ENCODE measurements at places on chromosomes 1 and 21.

- peak; percentile 70 for DNase-seq
Measured at GRCh38 chr1:10494754-10495474, 20.2 kb downstream of the PEX14 start.

- no peak for DNase-seq
Measured at GRCh38 chr1:184065559-184065958, 14.0 kb downstream of the TSEN15 start.

GRCh38 chr1:160361814-160362167, 5.1 kb upstream of the NHLH1 start:
- no peak for DNase-seq

DNA sequence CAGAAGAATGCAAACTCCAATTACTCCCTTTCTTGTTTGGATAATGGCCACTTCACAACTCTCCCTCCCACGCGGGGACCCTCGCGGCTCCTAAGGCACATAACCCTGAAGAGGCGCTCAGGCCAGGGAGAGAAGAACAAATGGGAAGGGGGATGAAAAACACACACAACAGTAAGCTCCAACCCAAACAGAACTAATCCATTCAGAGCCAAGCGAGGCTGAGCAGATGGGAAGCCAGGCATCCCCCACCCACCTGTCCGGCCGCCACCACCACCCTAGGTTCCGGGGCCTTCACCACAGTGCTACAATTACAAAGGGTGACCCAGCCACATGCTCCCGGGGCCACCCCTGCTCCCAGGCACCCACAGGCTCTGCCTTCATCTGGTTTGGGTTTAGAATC, 101.5 kb downstream of the MRPL37 start:
- DNase-seq, result no peak

GRCh38 chr1:236720611-236721010, 34.3 kb downstream of the ACTN2 start:
- no peak for DNase-seq

GRCh38 chr1:19426294-19427086, 58.8 kb downstream of the CAPZB start:
- no peak for DNase-seq

DNA sequence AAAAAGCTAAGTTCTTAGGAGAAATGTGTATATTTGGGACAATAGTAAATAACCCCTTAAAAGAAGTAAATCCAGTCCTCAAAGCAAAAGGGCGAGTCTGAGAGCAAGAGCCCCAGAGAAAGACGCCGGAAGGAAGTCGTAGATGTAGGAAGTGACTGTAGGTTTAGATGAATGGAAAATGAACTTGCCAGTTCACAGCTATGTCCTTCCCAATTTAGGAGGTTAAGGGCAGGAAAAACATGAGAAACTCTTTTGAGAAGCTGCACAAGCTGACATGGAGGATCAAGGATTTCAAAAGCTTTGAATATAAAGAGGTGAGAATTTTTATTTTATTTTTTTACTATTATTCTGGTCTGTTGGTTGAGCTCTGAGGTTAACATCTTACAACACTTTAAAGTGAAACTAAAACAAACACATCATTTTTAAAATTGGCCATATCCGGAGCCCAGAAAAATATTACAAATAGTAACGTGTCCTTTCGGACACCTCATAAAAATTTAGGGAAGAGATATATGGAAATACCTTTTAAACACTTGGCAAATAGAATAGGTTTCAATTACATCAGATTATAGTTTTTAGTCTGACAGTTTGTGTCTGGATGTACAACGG, 1178.6 kb downstream of the MRPL39 start:
- no peak for DNase-seq

DNA sequence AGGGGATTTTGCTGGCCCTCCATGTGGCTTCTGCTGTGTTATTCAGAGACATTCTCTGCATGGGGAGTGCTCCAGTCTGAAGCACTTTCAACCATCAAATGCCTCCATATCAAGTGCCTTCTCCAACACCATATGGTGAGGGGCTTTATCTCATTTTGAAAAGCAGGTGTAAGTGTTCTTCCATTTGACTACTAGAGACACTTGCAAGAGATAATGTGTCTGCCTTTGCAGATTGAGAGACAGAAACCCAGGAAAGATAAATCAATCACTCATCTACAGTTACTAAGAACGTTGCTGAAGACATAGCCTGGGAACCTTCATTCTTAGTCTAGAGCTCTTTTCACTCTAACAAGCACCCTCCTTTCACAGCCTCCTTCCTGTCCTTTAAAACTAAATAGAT, 29.5 kb upstream of the REG4 start:
- no peak for DNase-seq

- DNase-seq, result no peak
Measured at GRCh38 chr1:180623579-180624347, 8.1 kb upstream of the XPR1 start.

GRCh38 chr1:24293392-24294227, 25.5 kb upstream of the GRHL3 start:
- DNase-seq, result no peak

GRCh38 chr1:162847839-162848453, 13.0 kb downstream of the CCDC190 start:
- DNase-seq, result peak; percentile 37

DNA sequence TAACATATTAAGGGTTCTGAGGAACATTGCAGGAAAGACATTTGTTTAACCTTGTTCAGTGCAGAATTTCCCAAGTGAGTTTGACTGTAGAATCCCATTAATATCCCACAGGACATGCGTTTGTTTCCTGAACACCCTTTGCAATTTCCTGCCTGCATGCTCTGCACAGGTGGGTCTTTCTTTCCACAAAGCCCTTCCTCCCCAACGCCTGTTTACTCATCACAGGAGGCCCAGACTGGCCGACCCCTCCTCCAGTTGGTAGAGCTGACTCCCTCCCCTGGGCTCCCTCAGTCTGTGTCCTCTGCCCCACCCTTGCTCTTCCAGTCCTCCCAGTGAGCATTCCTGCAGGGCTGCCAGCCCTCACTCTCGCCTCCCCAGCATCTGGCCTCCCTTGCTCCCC, 47.5 kb upstream of the CTPS1 start:
- no peak for DNase-seq

DNA sequence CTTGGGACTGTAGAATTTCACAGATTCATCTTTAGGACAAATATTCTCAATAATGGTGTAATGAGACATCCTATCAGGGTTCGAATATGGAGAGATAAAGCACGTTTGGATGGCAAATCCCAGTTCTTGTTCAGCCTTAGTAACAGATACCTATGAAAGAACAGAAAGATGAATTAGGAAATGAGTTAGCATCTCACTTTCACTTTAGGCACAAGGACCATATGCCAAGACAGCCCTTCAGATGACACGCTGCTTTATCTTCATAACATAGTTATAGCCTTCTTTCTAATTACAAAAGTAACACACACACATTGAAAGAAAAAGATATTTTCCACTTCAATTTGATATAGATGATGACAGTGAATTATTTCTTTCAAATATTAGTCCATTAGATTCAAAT, 173.6 kb downstream of the TGFBR3 start:
- no peak for DNase-seq

- no peak for DNase-seq
Measured at GRCh38 chr1:112925015-112925414, 31.0 kb downstream of the SLC16A1 start.

GRCh38 chr1:29674627-29675326, 438.5 kb downstream of the PTPRU start:
- DNase-seq, result no peak

GRCh38 chr1:209837671-209838070, 9.9 kb downstream of the UTP25 start:
- no peak for DNase-seq

DNA sequence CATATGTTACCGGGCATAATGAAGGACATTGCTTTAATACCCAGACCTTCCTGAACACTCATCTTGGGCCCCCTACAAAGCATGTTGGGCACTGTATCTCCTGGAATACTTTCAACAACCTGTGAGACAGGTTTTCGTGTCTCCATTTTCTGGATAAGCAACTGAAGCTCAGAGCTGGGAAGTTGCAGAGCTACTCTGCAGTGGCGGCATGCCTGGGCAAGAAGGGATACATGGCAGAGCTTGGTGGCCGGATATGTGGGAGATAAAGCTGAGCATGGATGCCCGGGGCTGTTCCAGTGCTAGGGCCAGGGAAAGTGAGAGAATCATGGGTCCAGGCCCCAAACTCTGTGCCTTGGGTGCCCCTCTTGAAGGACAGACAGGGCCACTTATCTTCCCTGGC, 71.6 kb upstream of the KCND3 start:
- DNase-seq, result no peak

DNA sequence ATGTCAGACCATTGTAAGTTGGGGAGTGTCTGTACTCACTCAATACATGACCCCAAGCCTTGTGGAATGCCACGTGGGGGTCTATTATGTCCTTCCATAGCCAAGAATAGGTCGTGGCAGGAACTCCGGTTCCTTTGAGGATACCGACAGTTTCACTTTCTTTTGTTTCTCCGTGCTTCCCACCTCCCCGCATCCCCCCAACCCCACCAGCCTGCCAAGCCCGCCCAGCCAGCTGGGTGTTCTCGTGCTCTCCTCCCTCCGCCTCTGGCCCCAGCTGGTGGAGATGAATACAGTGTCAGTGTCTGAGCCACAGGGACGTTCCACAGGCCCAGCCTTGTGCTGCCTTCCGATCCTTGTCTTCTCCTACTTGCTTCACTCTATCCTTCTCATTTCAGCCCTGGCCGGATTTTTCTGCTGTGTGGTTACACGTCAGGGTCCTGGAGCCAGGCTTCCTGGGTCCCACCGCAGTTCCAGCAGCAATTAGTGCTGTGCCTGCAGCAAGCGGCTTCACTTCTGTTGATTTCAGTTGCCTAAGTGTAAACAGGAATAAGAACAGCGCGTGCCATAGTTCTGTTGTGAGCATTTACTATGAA, 4.1 kb upstream of the AGTRAP start:
- DNase-seq, result no peak

GRCh38 chr1:228045871-228046270, 36.6 kb upstream of the ARF1 start:
- no peak for DNase-seq

- DNase-seq, result no peak
Measured at GRCh38 chr1:20476265-20477038, 9.6 kb downstream of the CAMK2N1 start.

DNA sequence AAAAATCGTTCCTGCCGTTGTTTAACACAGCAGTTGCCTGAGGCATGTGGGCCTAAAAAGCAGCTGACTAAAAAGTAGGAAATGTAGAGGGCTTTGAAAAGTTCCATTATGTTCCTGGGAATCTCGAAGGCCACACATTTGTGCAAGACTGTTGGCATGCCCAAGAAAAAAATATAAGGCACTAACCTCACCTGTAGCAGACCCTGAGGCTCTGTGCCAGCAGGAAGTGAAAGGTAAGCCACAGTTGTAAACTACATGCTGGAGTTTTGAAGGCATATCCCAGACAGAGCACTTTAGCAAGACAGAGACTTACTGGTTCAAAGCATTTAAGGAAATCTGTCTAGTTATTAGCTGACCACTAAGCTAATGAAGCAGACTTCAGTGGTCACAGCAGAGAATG, 52.7 kb downstream of the TRMT1L start:
- no peak for DNase-seq

DNA sequence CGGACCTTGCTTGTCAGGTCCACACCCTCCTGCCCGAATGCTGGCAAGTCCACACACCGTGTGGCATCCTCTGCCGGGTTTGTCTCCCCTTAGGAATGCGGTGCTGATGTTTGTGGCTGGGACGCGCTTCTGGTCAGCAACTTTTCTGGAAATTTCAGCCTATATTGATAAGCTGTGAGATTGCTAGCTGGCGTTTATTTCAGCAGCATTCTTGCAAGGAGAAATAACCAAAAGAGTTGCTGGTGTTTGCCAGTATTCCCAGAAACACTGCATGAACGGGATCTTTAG, 601 bp downstream of the CEPT1 start:
- no peak for DNase-seq

DNA sequence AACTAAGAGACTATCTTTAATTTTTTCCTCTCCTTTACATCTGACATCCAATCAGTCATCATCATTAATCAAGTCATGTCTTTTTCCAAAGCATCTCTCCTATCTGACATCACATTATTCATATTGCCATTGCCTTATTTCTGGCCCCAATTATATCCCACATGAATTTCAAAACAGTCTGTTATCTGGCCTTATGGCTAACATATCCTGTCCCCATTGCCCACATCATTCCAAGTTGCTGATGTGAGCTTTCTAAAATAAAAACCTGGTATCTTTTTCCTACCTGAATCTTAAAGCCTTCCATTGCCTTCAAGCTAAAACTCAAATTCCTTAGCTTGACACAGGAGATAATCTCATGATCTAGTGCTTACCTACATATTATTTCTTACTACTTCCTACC, 283.9 kb downstream of the LRRC40 start:
- DNase-seq, result no peak

DNA sequence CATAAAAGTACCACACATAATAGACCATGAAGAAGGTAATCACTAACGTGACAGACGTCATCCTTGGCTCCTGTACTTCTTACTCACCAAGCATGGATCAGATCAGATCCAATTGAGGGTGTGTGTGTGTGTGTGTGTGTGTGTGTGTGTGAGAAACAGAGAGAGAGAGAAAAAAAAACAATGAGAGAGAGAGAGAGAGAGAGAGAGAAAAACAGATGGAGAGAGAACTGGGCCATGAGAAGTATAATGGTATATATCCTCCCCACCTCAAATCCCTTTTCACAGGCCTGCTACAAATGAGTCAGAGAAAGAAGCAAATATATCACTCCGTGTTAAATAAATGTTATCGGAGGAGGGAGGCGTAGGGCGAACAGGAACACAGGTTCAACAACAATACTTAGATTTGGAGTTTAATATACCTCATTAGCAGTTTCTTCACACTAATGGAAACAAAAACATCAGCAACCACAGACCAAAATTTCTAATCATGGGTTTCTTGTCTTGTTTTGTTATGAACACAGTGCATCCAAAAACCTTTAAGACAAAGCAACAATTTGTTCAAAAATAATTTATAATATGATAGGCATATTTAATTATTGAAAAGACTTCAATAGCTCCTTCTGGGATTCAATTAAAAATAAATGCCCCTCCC, 45.3 kb downstream of the TIAM1 start:
- DNase-seq, result no peak

- DNase-seq, result no peak
Measured at GRCh38 chr1:201938440-201939035, 7.8 kb downstream of the LMOD1 start.

DNA sequence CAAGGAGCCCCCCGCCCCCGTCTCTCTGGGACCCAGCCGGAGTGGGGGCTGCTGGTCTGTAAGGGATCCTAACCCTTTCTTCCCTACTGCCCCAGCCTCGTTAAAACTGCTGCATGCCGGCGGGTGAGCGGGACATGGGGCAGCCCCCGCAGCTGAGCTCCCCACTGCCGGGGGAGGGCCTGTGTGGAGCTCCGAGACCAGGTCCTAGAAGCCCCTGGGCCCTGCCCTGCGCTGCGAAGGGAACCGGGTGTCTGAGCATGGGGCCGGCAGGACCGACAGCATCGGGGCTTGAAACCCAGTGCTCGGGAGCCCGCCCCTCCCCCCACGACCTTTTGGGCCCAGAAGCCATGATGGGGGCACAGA, 9.2 kb upstream of the COL6A1 start:
- DNase-seq, result no peak

- no peak for DNase-seq
Measured at GRCh38 chr1:32028746-32029145, 15.1 kb downstream of the KHDRBS1 start.

- DNase-seq, result no peak
Measured at GRCh38 chr1:87977145-87977544, 648.5 kb downstream of the LMO4 start.
